ENCODE measurements at places on chromosomes 1 and 21.

GRCh38 chr1:245458234-245458633, 303.4 kb downstream of the KIF26B start:
- no peaks in the 10 kb centered on the region for H3K36me3 ChIP-seq
- no peak overlapping the region for H3K27ac ChIP-seq
- H3K4me1 ChIP-seq = no peaks in the 10 kb centered on the region
- H3K4me3 ChIP-seq = no peak overlapping the region

- H3K36me3 ChIP-seq = no peaks in the 10 kb centered on the region
- H3K4me3 ChIP-seq = no peak overlapping the region
- peak; percentile 80 for DNase-seq
- H3K27ac ChIP-seq = no peak overlapping the region
These were observed 345.6 kb downstream of the NPHP4 start for GRCh38 chr1:5646486-5647149.

GRCh38 chr1:182589931-182590330, 875 bp upstream of the RNASEL start:
- H3K27ac ChIP-seq = no peak overlapping the region
- no peak overlapping the region for H3K4me3 ChIP-seq
- H3K27me3 ChIP-seq = no peaks in the 10 kb centered on the region
- no peaks in the 10 kb centered on the region for H3K4me1 ChIP-seq

DNA sequence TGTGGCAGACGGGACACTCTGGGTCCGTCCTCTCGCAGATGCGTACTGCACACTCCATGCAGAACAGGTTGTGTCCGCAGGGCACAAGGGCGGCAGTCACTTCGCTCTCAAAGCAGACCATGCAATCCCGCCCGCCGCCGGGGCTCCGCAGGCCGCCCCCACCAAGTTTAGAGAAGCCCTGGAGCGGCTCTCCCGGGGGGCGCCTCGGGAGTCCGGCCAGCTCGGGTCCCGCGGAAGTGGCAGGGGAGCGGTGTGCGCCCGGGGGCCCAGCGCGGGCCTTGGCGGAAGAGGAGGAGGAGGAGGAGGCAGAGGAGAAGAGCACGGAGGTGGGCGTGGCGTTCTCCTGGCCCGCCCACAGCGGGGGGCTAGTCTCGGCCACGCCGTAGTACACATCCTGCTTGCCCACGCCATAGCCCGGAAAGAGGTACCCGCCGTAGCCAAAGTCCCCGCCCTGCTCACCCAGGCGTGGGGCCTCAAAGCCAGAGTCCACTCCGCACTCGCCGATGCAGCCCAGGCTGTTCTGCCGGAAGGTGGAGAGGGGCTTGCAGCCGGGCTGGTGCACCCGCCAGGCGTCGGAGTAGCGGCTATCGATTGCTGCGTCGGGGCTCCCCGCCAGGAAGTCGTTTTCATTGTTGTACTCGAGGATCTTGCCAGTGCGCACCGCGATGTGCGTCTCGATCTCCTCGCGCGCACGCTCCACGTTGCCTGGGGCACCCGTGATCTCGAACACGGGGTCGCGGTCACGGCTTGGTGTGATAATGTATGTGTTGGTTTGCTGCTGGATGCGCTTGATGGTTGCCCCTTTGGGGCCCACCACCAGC, 5.4 kb downstream of the MEX3A start:
- H3K36me3 ChIP-seq = peaks cover 5% of the 10 kb centered on the region
- no peak overlapping the region for H3K4me3 ChIP-seq
- H3K27ac ChIP-seq = peak overlapping the region; percentile 59
- DNase-seq = no peak
- H3K4me1 ChIP-seq = peaks cover 49% of the 10 kb centered on the region
- H3K27me3 ChIP-seq = no peaks in the 10 kb centered on the region

DNA sequence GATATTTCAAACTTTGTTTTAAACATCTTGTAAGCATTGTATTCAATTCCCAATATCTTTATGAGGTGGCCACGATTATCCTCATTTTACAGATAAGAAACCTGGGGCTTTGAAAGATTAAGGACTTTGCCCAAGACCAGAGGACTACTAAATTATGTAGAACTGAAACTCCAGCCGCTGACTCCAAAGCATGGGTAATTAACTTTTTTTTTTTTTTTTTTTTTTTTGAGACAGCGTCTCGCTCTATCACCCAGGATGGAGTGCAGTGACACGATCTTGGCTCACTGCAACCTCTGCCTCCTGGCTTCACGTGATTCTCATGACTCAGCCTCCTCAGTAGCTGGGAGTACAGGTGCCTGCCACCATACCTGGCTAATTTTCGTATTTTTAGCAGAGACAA, 68.7 kb downstream of the ALG14 start:
- DNase-seq = peak; percentile 65
- H3K4me1 ChIP-seq = peaks cover 10% of the 10 kb centered on the region
- H3K27ac ChIP-seq = no peak overlapping the region
- no peaks in the 10 kb centered on the region for H3K27me3 ChIP-seq
